ENCODE measurements at places on chromosomes 11 and 22.

- DNase-seq, result peak; percentile 93
These were observed 148.3 kb upstream of the THY1 start for GRCh38 chr11:119571311-119571710.

DNA sequence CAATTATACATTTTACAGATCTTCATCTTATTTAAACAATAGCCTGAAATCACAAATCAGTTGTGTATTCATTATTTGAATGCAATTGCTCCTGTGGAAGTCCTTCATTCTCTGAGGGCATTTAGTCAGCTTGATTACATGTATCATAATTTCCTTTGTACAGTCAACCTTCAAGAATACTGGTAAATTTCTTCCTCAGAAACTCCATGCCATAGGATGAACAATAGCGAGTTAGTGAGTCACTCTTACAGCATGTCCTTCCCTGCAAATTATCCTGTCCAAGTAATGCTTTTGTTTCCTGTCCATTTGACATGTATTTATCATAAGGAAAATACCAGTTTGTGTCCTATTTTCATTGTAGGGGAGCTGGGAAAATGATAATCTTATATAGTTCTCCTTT is 3.8 kb downstream of the OR10S1 start:
- DNase-seq, result no peak

- no peak for DNase-seq
These were observed 5.6 kb downstream of the PTDSS2 start for GRCh38 chr11:455566-456147.

DNA sequence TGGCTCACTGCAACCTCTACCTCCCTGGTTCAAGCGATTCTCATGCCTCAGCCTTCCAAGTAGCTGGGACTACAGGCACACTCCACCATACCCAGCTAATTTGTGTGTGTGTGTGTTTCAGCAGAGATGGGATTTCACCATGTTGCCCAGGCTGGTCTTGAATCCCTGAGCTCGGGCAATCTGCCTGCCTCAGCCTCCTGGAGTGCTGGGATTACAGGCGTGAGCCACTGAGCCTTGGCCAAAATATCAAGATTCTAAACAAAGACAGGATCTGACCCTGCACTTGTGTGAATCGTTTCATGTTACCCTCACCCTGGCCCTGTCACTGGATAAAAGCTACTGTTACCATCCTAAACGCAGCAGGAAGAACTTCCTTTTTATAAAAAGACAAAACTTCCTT is 15.6 kb upstream of the THY1 start:
- no peak for DNase-seq

GRCh38 chr22:24550028-24550901 is 4.7 kb downstream of the GUCD1 start:
- DNase-seq, result no peak

DNA sequence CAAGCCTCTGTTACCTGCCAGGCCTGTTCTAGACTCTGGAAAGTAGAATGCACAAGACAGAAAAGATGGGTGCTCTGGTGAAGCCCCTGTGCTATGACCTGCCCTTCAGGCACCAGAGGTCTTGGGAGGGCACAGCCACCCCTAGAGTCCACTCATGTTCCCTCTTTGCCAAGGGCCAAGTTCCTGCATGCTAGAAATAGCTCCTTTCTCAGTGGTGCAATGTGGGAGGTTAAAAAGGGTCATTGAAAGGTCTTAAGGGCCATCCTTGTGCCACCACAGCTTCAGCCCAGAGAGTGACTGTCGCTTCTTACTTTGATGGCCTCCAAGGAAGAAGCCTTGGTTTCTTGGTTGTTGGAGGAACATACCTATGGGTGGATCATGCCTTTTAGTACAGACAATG is 84.6 kb upstream of the PARVA start:
- no peak for DNase-seq

- peak; percentile 2 for DNase-seq
These were observed 45.1 kb downstream of the AHNAK start for GRCh38 chr11:62501432-62501891.

DNA sequence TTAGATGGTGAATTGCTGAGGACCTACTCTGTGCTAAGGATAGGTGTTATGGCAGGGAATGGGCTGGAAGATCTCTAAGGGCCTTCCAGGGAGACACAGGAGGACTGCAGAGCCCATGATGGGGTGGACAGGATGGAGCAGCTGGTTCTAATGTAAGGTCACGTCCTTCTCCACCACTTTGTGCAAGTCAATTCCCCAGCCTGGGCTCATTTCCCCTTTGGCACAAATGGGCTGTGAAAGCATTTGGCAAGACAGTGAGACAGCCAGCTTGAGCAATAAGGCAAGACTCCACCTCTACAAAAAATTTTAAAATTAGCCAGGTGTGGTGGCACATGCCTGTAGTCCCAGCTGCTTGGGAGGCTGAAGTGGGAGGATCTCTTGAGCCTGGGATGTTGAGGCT is 81.4 kb upstream of the THY1 start:
- DNase-seq, result peak; percentile 44

DNA sequence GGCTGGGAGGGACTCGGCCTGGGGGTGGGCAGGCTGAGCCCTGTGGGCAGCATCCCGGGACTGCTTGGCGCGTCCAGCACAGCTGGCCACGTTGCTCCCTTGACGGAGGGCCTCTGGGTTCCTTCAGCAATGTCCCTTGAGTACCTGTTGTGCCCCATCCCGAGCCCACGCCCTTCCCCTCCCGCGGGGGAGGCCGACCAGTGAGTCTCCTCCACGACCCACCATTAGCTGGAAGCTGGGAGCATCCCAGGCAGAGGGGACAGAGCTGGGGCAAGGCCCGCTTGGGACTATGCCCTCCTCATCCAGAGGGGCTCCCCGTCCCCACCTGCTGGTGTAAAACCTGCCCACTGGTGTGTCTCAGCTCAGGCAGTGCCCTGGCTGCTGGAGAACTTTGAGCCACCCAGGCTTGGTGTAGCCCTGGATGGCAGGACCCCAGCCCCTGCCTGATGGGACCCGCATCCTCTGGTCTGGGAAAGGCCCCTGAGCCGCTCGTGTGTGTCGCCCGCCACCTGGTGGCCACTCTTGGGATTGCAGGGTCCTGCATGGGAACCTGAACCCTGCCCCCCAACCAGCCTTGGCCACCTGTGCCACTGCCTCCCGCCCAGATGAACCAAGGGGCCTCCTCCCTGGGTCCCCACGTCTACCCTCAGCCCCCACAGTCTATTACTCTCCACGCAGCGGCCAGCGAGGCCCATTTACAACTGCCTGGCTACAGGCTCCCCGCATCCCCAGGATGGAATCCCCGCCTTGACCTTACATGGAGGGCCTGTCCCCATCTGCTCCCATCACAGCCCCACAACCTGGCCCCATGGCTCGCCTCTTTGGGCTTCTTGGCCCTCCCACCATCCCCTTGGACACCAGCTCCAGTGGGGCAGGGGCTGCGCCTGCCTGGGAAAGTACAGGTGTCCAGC is 16.6 kb upstream of the ARHGAP8 start:
- no peak for DNase-seq

DNA sequence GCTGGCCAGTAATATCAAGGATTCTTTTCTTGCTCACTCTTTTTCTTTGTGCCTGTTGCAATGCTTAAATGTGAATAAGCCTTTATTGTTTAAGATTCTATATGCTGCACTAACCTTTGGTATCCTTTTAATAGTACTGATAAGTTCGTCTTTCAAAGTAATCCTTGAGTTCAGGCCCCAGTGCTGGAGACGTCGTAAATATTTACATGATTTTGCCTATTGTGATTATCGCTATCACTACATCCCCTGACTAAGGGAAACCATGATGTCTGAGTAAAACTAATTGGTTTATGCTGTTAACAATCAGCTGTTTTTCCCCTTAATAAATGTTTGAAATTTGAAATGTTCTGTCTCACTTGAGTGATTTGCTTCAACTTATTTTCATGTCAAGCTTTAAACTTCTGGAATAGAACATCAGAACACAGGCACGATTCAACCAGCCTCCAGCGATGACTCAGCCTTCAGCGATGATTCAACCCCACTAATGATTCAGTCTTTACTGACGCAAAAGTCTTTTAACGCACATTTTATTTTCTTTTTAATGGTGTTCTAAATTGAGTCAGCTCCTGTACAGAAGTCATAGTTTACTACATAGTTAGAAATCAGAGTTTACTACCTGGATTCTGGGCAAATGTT is 3.9 kb downstream of the HTATIP2 start:
- DNase-seq, result no peak

GRCh38 chr11:70409437-70409836 is 11.1 kb downstream of the CTTN start:
- DNase-seq, result no peak

GRCh38 chr11:68774194-68774585 is 22.9 kb upstream of the TESMIN start:
- no peak for DNase-seq

DNA sequence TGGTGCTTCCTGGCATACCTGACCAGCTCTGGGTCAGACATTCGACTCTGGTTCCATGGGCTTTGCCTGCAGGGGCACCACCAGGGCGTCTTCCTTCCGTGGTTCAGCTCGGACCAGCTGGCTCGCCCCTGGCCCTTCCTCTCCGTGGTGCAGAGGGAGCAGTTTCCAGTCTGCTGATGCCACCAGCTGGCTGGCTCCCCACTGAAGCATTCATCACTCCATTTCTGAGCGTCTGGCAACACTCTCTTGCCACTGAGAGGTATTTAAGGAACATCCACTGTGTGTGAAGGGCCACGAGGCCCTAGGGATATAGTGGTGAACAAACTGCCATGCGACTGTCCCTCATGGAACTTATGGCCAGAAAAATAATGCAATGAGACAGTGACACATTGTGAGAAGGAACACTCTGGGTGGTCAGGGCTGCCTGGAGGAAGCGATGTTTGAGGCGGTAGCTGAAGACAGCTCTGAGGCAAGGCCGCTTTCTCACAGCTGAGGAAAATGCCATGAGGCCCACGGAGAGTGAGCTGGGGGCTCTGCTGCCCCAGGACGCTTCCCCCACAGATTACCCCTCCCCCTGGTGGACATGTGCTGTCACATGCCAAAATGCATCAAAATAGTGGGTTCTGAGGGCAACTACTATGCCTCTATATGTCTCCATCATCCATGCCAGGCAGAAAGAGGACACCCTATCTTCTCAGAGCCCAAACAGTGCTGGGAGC is 44.9 kb upstream of the ARFGAP3 start:
- no peak for DNase-seq

DNA sequence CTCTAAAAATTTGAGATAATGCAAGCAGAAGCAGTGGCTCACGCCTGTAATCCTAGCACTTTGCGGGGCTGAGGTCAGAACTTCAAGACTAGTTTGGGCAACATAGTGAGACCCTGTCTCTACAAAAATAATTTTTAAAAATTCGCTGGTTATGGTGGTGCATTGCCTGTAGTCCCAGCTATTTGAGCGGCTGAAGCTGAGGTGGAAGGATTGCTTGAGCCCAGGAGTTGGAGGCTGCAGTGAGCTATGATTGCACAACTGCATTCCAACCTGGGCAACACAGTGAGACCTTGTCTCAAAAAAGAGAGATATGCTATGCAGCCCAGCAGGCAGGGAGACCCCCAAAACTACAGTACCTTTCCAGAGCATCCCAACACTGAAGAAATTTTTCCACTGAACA is 2.3 kb downstream of the CTSC start:
- no peak for DNase-seq

DNA sequence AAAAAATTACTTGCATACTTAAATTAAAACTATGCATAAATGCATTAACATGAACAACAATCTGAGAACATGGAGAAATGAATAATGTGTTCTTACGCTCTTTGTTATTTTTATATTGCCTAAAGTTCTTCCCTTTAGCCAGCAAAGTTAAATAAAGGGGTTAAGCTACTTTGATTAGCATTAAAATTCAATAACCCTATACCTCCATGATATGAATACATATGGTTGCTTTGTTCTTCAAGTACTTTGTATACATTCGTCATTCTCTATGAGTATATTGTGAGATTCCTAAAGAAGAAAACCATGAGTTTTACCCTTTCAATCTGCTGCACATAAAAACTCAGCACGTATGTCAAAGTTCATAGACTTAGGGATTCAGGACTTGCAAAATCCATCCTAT is 578.3 kb downstream of the DLG2 start:
- no peak for DNase-seq

DNA sequence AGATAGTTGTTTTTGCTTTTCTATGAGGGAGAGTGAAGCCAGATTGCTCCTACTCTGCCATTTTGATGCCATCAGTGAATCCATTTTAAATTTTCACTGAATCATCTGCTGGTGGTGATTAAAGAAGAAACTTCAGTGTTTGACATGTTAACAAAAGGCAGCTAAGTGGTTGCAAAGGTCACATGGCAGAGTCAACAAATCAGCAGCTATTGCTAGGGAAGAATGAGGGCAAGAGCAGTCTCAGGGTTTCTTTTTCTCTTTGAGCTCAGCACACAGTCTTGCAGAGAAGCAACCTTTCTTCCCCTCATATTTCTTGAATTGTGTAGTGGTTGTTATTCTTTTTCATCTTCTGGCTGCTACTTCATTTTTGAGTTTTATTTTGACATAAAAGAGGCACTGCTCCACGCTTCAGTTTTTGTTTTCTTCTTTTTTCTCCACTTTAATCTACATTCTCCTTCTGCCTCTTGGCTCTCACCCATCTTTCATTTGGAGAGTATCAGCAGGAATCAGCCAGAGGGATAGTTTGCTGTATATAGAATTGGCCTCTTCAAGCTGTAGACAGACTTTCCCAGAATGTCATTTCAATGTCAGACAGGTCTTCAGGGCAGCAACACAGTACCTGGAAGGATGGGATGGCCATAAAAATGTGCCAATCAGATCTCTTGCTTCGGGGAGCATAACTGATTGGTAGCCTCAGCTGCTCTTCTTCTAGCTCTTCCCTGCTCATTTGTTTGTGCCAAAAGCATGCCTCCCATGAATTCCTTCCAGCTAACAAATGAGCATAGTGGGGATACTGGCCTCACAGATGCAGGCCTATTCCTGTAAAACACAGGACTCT is 153.9 kb downstream of the TRPC6 start:
- no peak for DNase-seq

GRCh38 chr11:20754933-20755332 is 85.5 kb downstream of the NELL1 start:
- DNase-seq, result no peak

GRCh38 chr11:133531971-133532651 is at the start of gene OPCML:
Gene OPCML (minus strand): TSS chr11:133532501.
- DNase-seq, result no peak

DNA sequence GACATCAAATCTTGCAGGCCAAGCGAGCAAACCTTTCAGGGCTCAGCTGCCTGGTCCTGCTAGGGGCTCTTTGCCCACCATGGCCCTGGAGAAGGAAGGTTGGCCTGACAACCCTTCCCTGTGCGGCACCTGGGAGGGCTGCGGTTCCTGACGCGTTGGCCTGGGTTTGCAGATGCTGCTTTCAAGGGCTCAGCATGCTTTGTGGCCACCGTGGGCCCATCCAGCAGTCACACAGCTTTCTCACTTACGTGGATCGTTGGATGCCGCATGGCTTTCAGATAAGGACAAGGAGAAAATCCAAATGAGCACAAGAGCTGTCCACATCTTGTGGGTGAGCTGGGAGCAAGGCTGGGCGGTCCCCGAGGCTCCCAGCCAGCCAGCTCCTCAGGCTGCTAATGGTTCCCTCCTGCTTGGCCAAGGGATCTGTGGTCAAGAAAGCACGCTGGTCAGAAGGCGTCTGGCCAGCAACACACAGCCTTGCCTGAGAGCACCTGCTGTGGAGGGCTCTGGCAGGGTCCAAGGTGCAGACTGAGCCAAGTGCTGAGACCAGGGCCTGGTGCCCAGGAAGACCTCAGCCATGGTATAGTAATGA is 8.2 kb downstream of the C11orf24 start:
- DNase-seq, result no peak
